ENCODE measurements at places on chromosomes 2 and 18. TPM values are rescaled to one million over a fixed set of nuclear protein-coding genes. Genes with fewer than 3 reads are reported as not detected.

- no peak for DNase-seq
Measured at GRCh38 chr2:217231724-217232123, 371.9 kb upstream of the TNP1 start.

DNA sequence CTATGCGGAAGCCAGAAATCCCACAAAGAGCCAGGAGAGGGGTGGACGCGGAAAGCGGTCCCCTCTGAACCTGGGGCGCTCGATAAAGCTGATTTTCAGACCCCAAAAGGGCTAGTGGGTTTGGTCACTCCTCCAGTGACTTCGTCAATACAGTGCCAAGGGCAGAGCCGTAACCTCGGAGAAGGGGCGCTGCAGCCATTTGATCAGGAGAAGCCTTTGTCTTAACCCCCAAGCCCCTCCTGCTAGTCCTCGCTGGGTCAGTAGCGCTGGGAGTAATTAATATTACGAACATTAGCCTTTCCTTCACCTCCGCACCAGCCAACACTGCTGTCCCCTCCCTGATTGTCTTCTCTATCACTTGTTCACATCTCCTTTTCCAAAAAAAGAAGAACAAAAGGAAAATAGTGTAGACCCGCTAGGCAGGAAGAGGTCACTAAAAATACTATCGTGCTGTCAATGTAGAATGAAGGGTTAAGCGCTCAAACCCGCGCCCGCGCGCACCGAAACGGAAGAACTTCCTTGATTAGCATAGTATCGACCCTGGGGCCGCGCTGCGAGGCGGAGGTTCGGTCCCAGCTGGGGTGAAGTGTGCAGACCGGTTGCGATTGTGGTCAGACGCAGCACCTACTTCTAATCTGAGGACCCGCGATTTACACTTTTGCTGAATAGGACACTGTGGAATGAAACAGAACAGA, 63.2 kb upstream of the MAPRE2 start:
- peak; percentile 34 for DNase-seq

CD8B2 gene
- 2.6 TPM for total RNA-seq

DNA sequence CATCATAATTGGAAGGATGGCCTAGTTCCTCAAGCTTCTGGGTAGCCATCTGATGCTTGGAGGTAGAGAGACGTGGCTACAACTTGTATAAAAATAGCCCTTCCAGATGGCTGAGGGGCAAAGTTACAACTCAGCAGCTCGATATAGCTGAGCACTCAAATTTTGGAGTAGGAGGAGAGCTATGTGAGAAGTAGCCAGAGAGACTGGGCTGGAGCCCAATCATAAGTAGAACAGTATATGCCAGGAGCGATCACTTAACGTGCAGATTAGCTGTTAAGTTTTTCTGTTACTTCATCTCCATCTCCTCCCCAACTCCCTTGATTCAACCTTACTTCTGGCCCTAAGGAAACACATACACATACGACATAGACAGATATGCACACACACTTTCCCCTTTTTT, 28.8 kb downstream of the CNRIP1 start:
- peak; percentile 32 for DNase-seq

DNA sequence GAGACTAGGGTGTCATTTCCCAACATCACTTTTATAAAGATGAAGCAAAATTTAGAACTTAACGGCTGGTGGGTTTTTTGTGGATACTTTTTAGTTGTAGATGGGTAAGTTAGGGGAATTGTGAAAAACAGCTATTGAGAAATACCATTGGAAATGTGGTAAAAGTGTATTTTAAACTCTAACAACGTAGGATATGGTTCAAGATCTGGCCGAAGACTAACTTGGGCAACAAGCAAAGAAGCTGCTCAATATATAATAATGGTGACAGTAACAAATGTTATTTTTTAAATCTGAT, 1.6 kb downstream of the DNAH7 start:
- no peak for DNase-seq

NXPH2 gene
- not detected for total RNA-seq

GRCh38 chr18:22032392-22032961, 136.9 kb upstream of the GATA6 start:
- peak; percentile 47 for DNase-seq

SULT1C4 gene
- 17.1 TPM for total RNA-seq

DNA sequence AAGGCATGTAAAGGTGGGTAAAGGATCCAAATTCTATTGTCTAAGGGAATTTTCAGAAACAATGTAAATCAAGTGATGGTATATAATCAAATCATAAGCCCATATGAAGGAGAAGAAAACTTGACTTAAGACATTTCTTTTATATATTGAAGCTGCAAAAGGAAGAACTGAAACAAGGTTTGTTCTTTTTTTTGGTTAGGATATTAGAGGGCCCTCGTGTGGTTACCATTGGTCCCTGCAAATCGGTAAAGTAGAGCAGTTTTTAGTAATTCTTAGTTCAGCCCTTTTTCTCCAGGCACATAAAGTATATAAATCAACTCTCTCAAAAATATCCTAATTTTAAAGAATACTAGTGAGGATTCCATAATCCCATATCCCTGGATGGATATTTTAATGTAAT, 105.6 kb upstream of the STK17B start:
- no peak for DNase-seq

- peak; percentile 67 for DNase-seq
Measured at GRCh38 chr2:189466656-189467055, 25.4 kb downstream of the WDR75 start.

Measured in umbilical cord (tissue), 2 donors.